ENCODE measurements at places on chromosomes 3 and 15. TPM values are rescaled to one million over a fixed set of nuclear protein-coding genes. Genes with fewer than 3 reads are reported as not detected.

The FGD5 gene
- 0.31 TPM for total RNA-seq

The ZNF662 gene
- 1.7 TPM for total RNA-seq

The DUOXA1 gene
- not detected for total RNA-seq

The GREM1 gene
- total RNA-seq: not detected

All from activated CD8-positive, alpha-beta T cell treated with anti-CD3 and anti-CD28 coated beads, Interleukin-2, amount 10 ng/mL, durations not matched to agents 7 days and 5 days (primary cell).